Activated T-cell treated with anti-CD3 and anti-CD28 coated beads for 24 hours (primary cell): ENCODE measurements at places on chromosomes 6 and 20.
A peak's percentile ranks its signal among the peaks of the same experiment; 100 is the strongest.

GRCh38 chr6:6981681-6982322 is 126.0 kb upstream of the RREB1 start:
- no peak for DNase-seq

DNA sequence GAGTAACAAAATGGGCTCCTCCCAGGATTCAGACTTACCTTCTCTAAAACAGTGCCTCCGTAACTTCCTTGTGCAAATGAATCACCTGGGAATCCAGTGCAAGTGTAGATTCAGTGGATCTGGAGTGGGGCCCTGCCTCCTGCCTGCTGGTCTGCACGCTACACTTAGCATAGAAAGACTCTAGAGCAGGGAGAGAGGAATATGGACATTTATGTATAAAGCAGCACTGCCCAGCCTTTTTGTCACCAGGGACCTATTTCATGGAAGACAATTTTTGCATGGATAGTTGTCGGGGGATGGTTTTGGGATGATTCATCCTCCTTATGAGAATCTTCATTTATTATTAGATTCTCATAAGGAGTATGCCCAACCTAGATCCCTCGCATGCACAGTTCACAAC is 42.3 kb upstream of the L3MBTL3 start:
- no peak for DNase-seq

DNA sequence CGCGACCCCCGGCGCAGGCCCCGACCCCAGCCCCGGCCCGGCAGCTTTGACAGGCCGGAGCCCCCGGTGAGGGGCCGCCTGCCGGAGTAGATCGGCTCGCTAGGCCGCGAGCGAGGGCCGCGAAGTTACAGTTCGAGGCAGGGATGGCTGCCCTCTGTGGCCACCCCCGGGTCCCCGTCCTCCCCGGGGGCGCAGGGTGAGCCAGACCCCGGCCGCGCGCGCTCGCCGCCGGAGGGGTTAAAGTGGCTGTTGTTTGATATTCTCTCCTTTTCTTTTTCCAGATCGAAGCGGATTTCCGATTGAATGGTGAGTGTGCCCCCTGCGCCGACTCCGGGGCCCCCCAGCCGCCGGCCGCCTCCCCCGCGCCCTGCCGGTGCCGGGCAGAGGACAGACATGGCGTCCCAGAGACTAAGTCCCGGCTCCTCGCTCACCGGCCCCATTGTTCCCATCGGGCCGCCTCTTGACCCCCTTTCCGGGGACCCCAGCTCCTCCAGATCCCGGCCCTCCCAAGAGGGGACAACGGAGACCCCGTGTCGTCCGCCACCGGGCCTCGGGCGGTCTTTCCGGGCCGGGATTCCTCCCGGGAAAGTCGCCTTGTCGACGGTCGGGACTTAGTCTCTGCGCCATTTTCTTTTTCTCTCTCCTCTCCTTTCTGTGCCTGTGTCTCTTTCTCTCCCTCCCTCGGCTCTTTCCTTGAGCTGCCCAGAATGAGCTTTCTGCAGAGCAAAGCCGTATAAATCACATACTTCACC is 704 bp downstream of the TOP1 start:
- DNase-seq: peak; percentile 23

DNA sequence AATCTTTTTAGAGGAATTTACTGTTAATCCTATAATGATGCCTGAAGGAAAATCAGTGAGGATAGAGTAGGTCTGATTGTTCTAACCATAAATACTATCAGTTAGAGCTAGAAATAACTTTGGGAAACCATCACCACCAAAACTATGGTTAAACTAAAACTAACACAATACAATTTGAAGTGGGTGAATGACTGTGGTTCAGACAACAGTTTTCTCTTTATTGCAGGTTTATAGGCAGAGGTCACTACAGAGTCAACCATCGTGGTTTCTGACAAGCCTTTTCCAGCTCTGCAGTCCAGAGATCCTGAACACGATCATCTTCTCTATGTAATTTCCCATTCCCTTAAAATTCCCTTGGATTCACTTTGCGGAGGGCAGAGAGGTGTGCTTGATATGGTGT is 134.3 kb downstream of the IBTK start:
- no peak for DNase-seq

DNA sequence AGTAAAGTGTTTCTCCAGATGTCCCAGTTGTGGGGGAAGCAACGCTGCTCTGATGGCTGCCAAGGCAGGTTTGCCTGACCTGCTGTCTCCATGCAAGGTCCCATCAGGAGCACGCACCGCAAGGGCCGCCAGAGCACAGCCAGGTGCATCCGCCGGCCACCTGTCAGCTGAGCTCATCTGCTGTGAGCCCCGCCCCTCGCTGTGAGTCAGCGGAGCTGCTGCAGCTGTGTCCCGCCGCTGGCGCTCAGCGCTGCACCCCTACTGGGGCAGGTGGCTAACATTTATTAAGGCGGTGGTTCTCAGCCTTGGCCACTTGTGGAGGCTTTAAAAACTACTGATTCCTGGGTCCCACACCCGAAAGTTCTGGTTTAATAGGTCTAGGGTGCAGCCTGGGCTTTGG is 225.7 kb downstream of the UST start:
- peak; percentile 11 for DNase-seq

GRCh38 chr20:36886859-36887751 is 11.2 kb downstream of the TLDC2 start:
- peak; percentile 77 for DNase-seq

GRCh38 chr6:27096834-27097511 is 150.5 kb upstream of the PRSS16 start:
- DNase-seq: peak; percentile 54

GRCh38 chr6:72262254-72262653 is 359.6 kb upstream of the KCNQ5 start:
- DNase-seq: no peak

DNA sequence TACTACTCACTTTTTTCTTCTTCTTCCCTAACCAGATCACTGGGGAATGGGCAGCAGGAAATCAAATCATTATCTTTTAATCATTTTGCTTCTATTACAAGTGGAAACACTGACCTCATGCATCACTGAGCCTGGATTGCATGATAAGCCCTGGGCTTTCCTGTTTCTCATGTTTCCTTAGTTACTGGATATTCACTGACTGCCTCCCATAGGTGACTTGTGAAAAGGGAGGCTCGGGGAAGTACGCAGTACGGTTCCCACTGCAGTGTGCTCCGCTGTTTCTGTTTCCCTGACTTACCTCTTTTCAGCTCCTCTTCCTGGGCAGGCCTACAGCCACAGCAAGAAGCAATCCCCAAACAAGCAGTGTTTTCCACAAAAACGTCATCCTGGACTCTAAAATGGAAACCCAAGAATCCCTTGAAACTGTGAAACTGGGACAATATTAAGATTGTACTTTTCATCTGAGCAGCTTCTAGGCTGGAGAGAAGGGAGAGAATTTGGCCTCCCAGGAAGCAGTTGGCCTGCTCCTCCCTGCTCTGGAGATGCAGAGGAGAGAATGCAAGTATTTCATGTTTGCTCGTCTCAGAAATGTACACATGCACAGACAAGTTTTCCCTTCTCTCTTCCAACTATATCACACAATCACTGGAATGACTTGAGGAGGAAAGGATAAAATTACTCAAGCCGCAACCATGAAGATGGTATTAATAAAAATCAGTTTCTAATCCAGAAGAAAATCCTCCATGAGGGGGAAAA is 13.1 kb downstream of the BTNL2 start:
- DNase-seq: no peak

DNA sequence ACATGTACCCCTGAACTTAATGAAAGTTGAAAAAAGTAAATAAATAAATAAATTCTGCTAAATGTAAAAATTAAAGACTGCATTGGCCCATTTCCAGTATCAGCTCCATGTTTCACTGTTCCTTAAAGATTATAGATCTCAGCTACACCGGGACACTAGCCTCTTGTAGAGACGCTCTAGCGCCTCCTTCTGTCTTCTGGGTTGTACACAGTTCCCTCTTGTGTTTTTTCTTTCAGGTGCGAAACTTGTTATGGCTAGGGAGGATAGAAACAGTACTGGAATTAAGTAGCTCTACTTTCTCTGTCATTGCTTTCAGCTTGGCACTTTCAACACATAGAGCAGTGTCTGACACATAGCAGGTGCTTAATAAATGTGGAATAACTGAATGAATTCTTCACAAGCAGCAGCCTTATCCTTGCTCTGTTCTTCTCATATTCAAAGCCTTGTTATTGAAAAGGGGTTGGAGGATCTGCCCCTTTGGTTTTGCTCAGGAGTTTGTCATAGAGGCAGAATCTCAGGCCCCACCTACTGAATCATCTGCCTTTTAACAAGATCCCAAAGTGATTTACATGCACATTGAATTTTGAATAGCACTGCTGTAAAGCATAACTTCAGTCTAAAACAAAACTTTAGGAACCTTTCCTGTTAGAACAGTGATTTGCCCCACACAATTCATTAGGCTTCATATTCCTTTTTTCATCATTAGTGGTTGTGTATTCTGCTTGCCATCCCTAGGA is 92.3 kb downstream of the FIG4 start:
- no peak for DNase-seq

GRCh38 chr6:95083506-95083905 is 493.8 kb upstream of the MANEA start:
- no peak for DNase-seq

- DNase-seq: no peak
Measured at GRCh38 chr6:127341471-127342202, 1.8 kb downstream of the ECHDC1 start.

- DNase-seq: no peak
Measured at GRCh38 chr20:8756410-8756809, 312.5 kb upstream of the PLCB4 start.

DNA sequence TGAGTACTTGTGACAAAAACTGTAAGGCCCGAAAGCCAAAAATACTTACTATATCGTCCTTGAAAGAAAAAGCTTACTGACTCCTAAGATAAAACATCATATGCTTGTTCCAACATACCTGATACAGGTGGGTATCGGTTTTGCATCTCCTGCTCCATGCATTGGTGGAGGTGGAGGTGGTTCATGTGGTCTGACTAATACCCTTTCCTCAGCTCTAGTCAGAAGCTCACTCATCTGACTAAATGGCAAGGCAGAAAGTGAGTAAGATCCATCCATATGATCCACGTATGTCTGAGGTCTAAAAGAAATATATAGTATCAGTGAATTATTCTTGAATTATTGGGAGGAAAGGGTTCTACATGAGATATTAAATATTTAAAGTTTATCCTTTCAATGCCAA is 76.2 kb downstream of the WASF1 start:
- no peak for DNase-seq

DNA sequence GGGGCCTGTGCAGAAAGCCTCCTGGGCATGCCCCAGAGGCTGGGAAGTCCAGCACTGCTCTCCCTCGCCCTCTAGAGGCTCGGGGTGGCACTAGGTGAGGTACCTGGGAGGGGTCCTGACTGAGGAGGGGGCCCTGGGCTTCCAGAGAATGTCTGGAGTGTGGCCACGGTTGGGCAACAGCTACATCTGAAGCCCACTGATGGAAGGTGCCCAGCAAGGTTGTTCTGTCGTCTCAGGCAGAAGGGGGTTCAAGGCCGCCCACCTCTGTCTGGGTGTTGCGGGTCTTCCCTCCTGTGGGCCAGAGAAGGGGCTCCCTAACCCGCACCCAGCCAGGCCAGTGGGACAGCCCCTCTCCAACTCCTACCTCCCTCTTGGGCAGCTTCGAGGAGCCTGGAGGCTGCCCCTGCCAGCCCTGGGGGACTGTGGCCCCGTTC is 11.4 kb upstream of the VEGFA start:
- no peak for DNase-seq

DNA sequence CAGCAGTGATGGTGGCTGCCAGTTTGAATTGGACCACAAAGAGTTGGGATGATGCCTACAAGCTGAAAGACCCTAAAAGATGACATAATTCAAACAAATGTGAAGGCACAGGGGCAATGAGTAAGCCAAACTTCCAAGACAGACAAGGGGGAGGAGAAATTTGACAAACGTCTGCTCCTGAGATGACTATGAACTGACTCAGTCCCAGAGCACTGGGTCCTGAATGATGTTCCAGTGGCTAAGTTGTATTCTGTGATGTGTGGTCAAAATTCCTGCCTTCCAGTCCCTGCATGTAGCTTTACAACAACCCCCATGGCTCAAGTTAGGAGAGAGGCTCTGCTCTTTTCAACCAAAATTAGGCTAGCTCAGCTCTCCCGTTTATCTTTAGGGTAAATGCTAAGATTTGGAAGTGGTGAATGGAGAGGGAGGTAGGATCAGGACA is 86.1 kb upstream of the SIRPA start:
- no peak for DNase-seq

GRCh38 chr6:15200087-15200486 is 45.8 kb upstream of the JARID2 start:
- no peak for DNase-seq

DNA sequence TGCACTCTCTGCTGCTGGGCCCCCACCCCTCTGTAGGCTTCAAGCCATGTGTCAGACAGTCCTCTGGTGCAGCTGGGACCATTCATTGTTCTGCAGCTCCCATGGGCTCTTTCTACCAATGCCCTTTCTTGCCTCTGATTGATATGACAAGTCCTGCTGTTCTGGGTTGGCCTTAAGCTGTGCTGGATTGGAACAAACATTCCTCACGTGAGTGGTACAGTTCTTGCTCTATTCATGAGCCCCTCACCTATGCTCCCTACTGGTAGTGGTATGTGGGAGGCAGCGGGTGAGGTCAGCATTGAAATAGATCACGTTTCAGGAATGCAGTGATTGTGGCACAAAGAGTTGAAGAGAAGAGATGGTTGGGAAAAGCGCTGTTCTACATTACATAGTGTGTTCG is 48.8 kb upstream of the RALY start:
- DNase-seq: no peak

DNA sequence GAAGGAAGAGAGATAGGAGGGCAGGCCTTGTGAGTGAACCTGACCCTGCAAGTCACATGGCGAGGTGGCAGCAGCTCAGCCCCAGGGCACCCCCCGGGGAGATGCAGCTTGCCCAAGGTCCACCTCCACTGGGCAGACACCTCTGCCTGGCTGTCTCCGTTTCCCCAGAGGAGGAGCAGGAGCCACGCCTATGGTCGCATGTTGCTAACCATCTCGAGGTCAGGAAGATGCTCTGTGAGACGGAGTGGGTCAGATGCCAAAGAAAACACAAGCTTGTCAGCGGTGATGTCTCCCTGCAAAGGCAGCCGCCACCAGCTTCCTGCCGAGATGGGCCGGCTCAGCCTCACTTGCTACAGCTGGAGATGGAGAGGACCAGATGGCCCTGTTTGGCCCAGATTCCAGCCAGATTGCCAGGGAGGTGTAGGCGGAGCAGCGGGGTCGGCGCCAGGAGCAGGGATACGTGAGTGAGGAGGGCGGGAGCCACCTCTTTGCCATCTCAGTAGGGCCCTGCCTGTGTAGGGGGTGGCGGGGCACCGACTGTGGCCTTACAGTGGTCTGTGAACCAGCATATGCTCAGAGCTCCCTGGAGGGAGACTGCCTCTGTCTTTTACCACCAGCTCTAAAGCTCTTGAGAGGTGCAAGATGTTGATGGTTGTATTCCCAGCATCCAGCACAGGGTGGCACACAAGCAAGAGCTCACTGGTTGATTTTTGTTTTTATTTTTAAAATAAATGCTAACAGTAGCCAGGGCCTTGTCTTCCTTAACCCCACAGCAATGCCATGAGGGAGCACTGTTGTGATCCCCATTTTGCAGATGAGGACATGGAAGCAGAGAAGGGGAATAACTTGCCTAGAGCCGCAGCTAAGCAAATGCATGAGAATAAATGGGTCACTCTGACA is 42.9 kb upstream of the FAM83D start:
- DNase-seq: no peak

- DNase-seq: no peak
Measured at GRCh38 chr6:151940307-151940706, 132.8 kb downstream of the ESR1 start.
